Activated CD4-positive, alpha-beta T cell treated with anti-CD3 and anti-CD28 coated beads for 24 hours (primary cell): ENCODE measurements at places on chromosomes 3 and 15.

DNA sequence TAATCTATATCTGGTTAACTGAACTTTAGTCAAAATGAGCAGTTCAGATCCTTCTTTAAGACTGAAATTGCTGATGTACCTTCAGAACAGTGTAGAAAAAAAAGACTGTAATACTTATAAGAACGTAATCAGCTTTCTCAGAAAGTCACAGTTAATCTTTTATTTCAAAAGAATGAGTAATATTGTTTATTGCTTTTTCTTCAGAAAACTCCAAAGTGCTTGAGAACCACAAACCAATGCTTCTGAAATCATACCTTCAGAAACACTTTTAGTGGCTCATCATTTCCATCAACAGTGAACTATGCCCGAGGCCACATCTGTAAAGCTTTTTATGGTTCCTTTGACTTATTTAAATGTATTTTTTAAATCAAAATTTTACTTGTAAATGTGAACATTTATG lies 33.3 kb upstream of the CLASP2 start:
- DNase-seq = no peak

DNA sequence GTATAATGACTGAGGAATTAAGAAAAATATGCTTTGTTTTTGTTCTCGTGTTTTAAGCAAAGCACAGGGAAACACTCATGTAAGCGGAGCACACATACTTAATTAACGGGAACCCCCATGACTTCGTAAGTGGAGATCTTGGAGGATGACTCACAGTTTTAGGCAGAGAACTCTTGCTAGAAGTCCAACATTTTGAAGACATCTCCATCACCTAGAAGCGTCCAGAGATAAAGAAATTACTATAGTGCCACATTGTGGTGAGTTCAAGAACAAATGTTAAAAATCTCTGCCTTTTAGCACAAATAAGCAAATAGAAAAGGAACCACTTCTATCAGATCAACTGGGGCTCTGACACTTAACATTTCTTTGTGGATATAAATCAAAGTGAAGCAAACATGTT lies 194.1 kb upstream of the ARHGEF26 start:
- DNase-seq = no peak

DNA sequence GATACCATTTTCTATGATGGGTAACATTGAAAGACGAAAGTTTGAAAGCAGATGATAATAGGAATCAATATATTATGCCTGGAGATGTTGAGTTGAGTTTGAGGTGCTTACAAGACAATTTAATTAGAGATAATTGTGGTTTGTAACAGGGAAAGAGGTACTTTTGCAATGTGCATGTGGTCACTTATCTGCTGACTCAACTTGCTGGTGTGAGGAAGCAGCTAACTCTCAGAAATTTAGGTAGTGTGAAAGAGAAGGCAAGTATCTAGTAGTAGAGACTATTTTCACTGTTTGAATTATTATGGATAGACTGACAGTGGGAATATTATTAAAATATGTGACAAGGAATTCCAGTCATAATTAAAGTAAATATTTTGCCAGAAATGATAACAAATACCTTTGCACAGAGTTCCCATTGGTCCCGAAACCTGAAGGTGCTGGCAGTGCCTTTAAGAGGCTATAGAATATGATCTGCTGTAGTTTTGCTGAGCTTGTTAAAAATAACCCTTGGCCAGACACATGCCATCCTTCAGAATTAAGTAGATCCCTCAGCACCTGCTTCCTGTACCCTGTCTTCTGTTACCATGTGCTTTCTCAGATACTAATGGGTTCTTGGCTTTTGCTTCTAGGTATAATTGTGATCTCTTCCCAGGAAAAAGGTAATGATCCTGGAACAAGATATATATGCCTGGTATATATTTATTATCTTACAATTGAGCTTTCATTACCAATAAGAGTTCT lies 315.9 kb downstream of the BCHE start:
- DNase-seq = no peak

DNA sequence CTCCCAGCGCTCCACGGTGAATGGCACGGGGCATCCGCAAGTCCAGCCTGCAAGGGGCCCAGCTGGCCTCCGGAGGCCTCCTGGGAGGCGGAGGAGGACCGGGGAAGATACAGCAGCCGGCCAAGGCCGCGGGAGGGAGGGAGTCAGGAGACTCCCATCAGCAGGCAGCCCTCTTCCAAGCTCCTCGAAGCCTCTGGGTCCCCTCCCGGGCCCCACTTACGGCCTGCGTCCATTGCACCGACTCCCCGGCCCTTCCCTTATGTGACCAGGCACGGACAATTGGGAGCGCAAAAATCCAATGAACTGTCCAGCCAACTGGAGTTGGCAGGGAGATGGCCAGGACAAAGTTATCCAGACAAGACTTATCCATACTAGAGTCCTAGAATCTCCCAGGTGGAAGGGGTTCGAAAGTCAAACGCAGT lies 668 bp downstream of the MFGE8 start:
- DNase-seq = no peak

GRCh38 chr15:92624401-92624991 lies 31.1 kb downstream of the FAM174B start:
- no peak for DNase-seq

DNA sequence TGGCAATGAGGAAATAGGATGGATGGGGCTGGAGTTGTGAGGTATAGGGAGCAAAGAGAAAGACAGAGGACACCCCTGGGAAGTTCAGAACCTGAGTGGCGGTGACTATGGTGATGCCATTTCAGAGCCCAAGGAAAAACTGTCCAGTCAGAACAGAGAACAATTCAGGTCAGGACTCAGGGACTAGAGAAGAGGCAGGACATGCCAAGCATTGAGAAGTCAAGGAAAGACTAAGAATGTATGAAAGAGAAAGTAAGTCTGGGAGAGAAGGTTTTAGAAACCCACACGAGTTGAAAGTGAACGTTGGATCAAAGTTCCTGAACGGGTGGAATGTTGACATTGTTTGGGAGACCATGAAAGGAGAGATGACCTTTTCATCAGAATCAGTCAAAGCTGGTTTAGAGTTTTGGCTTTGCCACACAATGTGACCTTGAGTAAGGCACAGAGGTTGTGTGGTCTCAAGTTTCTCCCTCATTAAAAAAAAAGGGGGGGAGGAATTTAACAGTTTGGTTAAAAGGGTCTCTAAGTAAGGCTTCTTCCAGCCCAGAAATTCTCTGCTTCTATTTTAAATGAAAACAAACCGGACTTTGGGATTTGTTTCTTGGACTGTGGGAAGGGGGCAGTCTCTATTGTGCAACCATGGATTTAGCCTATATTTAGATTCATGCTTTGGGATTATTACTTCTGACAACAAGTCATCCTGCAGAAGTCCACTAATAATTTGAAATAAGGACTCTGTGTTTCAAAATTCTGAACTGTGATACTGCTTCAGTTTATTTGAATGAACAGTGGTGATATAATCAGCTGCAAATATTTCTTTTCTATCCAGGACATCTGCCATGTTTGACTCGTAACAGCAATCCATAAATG lies 315.9 kb upstream of the TBL1XR1 start:
- no peak for DNase-seq

GRCh38 chr3:126936853-126937425 lies 46.0 kb upstream of the PLXNA1 start:
- no peak for DNase-seq

- DNase-seq = no peak
Observed at GRCh38 chr3:58591517-58592510, 14.6 kb upstream of the FAM107A start.
